ENCODE measurements at places on chromosomes 3 and 15.

GRCh38 chr3:99482191-99482590 lies 156.2 kb upstream of the COL8A1 start:
- DNase-seq, result no peak

- no peak for DNase-seq
Observed at GRCh38 chr15:38307861-38308641, 55.4 kb downstream of the SPRED1 start.

- no peak for DNase-seq
Observed at GRCh38 chr3:50220109-50220508, 15.0 kb downstream of the SLC38A3 start.

GRCh38 chr3:159929171-159930141 lies 59.2 kb upstream of the IL12A start:
- DNase-seq, result no peak

- no peak for DNase-seq
Observed at GRCh38 chr3:140131895-140132294, 196.9 kb downstream of the CLSTN2 start.

DNA sequence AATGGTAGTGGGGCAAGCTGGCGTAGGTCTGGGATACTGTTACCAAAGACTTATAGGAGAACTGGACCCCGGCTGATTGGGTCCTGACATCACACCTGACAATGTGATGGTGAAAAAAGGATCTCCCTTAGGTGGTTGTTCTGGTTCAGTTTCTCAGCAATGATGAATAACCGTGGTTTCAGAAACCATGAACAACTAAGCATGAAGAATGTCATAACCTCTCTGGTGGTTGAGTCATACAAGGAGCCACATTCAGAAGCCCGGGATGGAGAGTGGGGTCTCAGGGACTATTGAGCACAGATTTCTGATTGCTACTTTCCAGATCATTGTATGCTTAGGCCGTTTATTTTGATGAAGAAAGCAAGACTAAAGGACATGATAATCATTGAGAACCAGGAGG lies 17.4 kb downstream of the GPR160 start:
- DNase-seq, result no peak

DNA sequence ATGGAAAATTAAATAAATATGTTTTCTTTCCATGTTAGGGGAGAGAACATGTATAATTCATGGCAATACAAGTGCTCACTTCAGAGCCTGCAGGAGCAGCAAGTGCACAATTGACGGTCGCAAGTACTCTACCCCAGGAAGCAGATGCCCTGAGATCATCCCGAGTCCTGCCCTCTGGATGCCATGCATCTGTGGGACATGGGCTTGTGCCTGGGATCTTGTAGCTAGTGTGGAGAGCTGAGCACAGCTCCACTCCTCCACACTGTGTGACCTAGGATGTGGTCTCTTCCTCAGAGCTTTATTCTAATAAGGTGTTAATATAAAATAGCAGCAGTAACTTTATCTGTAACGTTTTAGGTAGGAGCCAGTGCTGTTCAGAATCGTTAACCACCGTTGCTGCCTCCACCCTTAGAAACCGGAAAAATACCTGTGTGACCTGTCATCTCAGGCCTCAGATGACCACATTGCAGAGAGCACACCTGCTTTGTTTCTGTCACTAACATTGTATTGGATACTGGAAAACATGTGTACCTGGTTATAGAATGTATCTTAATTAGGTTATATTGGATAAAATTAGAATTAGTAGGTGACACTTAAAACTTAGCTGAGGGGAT lies 105.0 kb upstream of the GOLGA6L6 start:
- DNase-seq, result no peak

- no peak for DNase-seq
Observed at GRCh38 chr15:52746162-52746757, 43.9 kb downstream of the ONECUT1 start.

GRCh38 chr15:85606738-85607137 lies 188.0 kb downstream of the KLHL25 start:
- DNase-seq, result no peak

DNA sequence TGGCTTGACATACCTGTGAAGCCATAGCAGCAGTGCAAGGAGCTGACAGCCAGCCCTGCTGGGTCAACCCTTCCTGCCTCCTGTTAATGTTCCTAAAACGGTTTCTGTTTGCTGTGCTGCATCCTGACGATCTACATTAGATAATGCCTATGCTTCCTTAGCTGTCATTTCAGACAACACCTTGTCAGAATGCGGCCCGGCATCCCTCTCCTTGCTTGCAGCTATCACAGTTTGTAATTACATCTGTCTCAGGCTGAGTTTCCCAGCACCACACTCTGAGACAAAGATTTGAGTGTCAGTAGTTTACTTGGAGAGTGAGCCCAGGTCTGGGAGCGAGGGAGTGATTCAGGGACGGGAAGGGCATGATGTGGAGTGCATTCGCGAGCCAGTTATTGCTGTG lies 9.0 kb downstream of the TRH start:
- no peak for DNase-seq

DNA sequence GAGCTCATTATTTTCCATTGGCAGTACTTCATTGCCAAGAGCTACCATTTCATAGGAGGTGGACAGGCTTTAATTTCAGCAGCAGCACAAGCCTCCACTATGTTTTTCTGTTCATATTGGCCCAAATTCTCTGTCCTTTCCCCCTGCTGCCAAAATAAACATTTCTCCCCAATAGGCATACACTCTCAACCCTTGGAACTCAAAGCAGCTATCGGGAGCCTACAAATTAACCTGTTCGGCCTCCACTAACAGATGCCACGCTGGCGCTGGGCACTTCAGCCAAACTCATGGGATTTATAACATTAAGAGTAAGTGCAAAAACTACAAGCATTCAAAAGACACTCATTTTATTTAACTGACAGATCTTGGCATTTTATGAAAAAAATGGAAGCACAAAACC lies 95.7 kb downstream of the NSUN3 start:
- DNase-seq, result no peak

GRCh38 chr3:151199554-151200438 lies 3.2 kb downstream of the GPR171 start:
- no peak for DNase-seq

GRCh38 chr3:71001303-71001830 lies 582.2 kb downstream of the FOXP1 start:
- no peak for DNase-seq

GRCh38 chr15:83081256-83082014 lies 14.4 kb upstream of the BTBD1 start:
- DNase-seq, result no peak

- DNase-seq, result no peak
Observed at GRCh38 chr3:15065550-15066007, 464 bp upstream of the MRPS25 start.

DNA sequence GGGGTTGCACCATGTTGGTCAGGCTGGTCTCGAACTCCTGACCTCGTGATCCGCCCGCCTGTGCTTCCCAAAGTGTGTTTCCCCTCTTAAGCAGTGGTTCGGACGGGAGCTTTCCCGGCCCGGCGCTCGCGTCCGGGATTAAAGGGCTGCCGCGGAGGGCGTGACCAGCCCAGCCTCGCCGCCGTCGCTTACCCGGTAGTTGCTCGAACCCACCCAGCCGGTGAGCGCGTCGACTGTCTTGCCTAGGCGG lies 513 bp downstream of the CLASP2 start:
- no peak for DNase-seq

GRCh38 chr15:66482539-66482938 lies 15.0 kb downstream of the SNAPC5 start:
- DNase-seq, result no peak

DNA sequence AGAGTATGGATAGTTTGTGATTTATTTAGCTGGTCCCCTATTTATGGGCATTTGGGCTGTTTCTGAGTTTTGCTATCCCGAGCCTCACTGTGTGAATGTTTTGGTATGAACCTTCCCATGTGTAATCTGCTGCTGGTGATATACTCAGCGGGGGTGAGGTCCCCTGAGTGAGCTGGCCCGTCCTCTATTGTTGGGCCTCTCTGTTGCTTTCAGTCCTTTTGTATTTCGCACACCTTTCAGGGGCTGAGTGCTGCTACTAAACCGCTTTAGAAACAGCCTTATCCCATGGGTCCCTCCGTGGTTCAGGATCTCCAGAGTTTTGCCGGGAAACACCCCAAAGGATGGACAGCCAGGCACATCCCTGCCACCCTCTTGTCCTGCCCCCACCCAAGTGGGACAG lies 94.5 kb downstream of the WNT7A start:
- no peak for DNase-seq

GRCh38 chr15:43383070-43383469 lies 12.2 kb downstream of the TUBGCP4 start:
- DNase-seq, result no peak

GRCh38 chr3:169475978-169476698 lies 187.4 kb downstream of the MECOM start:
- no peak for DNase-seq

DNA sequence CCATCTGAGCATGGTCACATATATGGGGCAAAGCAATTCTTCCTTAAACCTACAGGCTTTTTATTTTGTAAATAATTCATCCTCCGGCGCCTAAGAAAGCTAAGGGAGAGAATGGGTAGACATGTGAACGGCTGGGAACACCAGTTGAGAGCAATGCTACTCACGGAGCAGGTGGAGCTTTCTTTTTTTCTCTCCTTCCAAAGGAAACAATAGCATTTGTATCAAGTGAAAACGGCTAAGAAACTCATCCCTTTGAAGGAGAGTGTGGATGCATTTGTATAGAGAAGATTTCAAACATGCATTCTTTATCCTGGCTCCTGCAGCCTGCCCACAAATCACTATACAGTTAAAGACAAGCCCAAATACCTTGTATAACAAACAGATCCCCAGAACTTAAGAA lies 637.8 kb downstream of the MAGI1 start:
- no peak for DNase-seq

- DNase-seq, result no peak
Observed at GRCh38 chr3:122773944-122774509, 19.6 kb downstream of the HSPBAP1 start.

GRCh38 chr15:101156509-101157159 lies 95.2 kb downstream of the CHSY1 start:
- no peak for DNase-seq

- no peak for DNase-seq
Observed at GRCh38 chr3:157336252-157337009, 100.2 kb upstream of the PTX3 start.

DNA sequence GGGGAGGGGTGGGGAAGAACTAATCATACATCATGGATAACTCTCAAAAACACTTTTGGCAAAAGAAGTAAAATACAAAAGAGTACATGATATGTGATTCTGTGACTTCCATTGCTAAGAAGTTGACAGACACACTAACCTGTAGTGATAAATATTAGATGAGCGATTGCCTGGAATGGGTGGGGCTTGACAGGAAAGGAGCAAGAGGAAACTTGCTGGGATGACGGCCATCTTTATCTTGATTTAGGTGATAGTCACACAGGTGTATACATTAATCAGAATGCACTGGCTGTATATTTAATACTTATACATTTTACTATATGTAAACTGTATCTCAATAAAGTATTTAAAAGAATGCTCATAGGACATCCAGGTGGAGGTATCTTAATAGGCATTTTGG lies 13.1 kb downstream of the PARL start:
- no peak for DNase-seq

- DNase-seq, result no peak
Observed at GRCh38 chr15:33378866-33379480, 68.2 kb downstream of the RYR3 start.

- DNase-seq, result no peak
Observed at GRCh38 chr3:78314327-78314726, 1274.4 kb downstream of the ROBO2 start.

- DNase-seq, result no peak
Observed at GRCh38 chr3:120459196-120459595, 8.4 kb upstream of the FSTL1 start.

GRCh38 chr3:194468086-194468485 lies 18.7 kb downstream of the ATP13A3 start:
- DNase-seq, result no peak

- no peak for DNase-seq
Observed at GRCh38 chr15:75653347-75653913, 5.7 kb downstream of the SNX33 start.

- no peak for DNase-seq
Observed at GRCh38 chr3:107954845-107955244, 136.0 kb downstream of the CD47 start.

- DNase-seq, result no peak
Observed at GRCh38 chr15:57703387-57703786, 3.1 kb upstream of the POLR2M start.

DNA sequence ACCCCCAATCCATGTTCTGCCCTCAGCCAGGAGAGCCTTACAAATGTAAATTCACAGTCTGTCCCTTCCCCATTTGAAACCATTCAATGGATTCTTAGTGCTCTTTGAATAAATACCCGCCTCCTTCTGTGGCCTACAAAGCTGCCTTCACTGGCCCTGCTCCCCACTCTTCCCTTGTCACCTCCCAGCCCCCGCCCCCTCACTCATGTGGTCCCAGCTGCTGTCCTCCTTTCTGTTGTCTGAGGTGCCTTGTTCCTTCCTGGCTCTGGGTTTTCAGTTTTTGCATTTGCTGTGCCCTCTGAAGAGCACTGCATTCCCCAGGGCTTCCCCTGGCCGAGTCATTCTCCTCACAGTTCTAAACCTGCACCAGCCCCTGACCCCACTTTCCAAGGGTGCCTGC lies 3.2 kb downstream of the EFCAB12 start:
- no peak for DNase-seq

GRCh38 chr15:25437777-25438600 lies 835 bp downstream of the UBE3A start:
- DNase-seq, result peak; percentile 43

Measured in activated gamma-delta T cell (primary cell).